ENCODE measurements at places on chromosomes 11 and 22.

- no peak for DNase-seq
Measured at GRCh38 chr22:19036523-19037273, 85.5 kb downstream of the DGCR2 start.

DNA sequence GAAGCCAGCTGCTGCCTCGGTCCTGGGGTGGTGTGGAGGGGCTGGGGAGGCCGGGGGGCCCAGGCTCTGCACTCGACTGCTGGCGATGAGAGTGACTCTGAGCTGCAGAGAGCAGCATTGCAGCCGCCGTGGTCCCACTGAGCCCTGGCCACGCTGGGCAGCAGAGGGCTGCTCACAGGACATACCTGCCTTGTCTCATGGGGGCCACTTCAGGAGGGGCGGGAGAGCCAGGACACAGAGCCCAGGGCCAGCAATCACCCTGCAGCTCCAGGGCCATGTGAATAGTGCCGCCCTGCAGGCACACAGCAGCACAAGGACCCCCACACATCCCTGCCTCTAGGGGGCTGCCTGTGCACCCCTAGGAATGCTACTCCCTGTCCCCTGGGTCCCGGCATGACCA lies 147.0 kb downstream of the CRYBB2 start:
- no peak for DNase-seq

- DNase-seq: no peak
Measured at GRCh38 chr11:727281-727701, 20.0 kb upstream of the TALDO1 start.

DNA sequence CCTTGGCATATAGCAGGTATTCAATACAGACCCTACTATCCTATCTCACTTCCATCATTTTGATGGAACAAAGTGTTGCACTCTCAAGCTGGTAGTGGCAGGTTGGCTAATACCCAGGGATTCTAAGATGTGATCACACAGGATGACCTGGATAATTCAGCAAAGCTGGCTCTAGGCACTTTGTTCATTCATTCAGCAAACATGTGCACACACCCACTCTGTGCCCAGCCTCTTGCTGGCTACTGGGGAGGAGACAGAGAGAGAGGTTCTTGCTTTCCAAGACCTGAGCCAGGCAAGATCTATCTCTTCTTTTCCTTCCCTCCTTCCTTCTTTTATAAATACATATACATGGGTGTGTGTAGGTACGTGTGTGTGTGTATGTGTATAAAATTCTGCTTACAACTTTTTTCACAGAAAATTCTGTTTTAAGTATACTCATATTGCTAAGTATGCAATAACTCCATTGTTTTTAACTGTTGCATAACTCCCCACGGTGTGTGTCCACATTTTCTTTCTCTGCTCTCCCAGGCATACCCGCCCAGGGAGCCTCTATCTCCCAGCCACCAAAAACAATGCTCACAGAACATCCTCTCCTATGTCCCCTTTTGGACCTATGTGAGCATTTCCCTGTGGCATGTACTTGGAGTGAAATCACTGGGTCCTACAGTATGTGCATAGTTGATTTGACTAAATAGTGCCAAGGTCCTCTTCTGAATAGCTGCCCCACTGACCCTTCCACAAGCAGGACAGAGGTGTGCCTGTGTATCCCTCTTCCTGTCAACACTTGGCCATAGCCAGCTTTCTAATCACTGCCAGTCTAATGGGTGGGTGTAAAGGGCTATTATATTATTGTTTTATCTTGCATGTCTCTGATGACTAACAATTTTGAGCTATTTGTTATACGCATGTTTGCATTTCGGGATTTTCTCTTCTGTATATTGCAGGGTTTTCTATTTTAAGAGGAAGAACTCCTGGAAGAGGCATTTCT lies 27.5 kb downstream of the CLPB start:
- no peak for DNase-seq

DNA sequence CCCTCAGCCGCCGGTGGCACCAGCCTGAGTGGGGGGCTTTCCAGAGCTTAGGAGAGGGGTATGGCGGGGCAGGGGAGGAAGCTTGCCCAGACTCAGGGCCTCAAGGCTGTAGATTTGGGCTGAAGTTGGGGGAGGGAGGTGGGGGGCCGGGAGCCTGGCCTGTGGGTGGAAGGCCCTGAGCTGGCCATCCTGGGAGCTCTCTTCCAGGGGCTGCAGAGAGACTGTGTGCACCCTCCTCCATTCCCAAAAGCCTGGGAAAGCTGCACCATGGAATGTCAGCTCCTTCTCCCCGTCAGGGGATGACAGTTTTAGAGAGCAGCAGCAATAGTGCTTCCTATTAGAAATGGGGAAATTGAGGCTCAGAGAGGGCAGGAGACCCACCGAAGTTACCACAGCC lies 1.0 kb downstream of the SYT12 start:
- no peak for DNase-seq

- DNase-seq: no peak
Measured at GRCh38 chr22:30752771-30753170, 58.1 kb downstream of the OSBP2 start.

Data from activated T-cell treated with anti-CD3 and anti-CD28 coated beads, Interleukin-2, amount 50 U/mL, for 72 hours (primary cell).